Activated naive CD4-positive, alpha-beta T cell treated with anti-CD3 and anti-CD28 coated beads, Interleukin-2, amount 50 U/mL, for 16 hours (primary cell): ENCODE measurements at places on chromosomes 5 and 9.

DNA sequence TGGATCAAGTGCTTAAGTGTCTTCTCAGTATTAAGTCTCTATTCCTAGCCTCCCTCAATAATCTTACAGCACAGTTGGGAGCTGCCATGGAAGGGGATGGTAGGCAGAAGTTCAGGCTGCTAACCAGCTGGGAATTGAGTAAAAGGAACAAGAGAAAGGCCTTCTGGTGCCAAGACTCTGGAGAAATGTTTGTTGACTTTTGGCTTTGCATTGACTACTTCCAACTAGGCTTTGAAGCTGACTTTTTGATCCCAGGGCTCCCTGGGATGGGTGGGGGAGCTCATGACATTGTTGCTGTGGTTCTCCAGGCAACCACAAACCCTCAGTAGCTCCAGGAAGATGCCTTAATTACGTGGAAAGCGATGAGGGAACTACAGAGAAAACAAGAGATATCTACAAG is 85.2 kb upstream of the HTR4 start:
- DNase-seq = no peak

DNA sequence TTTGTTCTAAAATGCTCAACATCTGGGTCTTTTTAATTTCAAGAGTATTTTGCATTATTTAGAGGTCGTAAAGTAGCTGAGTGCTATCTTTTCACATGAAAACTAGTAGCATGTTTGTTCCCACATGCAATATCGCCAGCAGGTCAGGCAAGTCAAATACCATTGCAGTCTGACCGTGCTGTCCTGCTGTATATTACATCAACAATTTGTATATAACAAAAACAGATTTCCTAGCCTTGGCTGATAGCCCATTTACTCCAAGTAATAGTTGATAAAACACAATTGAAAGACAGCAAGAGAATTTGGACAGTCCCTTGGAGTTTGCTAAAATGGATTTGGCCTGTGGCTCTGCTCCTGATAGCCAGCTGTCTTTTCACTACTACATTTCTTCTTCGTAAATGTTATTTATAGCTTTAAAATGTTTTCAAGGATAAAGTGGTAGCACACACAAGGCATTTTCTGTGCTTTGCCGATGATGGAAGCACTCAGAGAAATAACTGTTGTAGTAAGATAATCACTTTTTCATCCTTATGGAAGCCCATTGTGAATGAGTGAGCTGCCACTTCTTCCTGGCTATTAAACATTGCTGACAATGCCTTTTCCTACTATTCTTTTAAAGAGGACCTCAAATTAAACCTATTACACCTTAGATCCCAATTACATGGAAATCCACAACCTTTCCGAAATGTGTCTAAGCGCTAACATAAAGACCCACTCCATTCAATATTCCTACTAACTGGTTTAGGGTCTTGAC is 992.1 kb downstream of the MAT2B start:
- DNase-seq = no peak

DNA sequence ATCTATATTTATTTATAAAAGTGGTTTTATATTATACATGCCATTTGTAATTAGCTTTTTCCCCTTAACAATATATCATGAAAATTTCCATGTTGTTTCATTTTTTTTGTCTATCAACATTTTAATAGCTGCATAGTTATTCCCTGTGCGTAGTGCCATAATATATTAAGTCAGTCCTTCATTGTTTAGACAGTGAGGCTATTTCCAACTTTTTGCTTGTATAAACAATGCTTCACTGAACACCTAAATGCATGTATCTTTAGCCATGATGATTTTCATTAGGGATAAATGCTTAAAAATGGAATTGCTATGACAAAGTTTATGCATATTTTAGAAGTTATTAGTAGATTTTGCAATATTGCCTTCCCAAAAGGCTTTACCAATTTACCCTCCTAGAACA is 80.7 kb upstream of the STC2 start:
- DNase-seq = no peak

DNA sequence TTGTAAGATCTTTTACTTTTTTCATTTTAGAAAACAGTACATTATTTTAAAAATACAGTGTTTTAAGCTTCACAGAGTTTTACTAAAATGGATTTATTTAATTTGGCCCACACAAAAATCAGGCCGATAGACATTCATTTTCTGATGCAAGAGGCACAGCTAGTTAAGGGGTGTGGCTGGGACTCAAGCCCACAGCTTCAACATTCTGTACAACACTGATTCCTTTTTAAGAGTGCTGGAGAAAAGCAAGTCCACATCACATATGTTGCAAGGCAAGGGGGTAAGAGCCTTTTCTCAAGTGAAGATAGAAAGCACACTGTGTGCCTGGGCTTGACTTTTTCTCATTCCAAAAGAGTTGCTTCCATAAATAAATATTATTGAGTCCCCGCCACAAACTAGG is 195.9 kb downstream of the RFK start:
- DNase-seq = no peak

- no peak for DNase-seq
These were observed 220.9 kb downstream of the MAPKAP1 start for GRCh38 chr9:125486152-125486508.
